ENCODE measurements at places on chromosomes 5 and 9. TPM values are rescaled to one million over a fixed set of nuclear protein-coding genes. Genes with fewer than 3 reads are reported as not detected.

The ADGRV1 gene
- total RNA-seq = not detected

The DDX4 gene
- total RNA-seq = 0.50 TPM

GRCh38 chr5:132334812-132335211 is 34.7 kb upstream of the SLC22A5 start:
- H3K4me3 ChIP-seq = no peak overlapping the region
- DNase-seq = no peak
- H3K4me1 ChIP-seq = peaks cover 6% of the 10 kb centered on the region
- no peaks in the 10 kb centered on the region for H3K36me3 ChIP-seq

DNA sequence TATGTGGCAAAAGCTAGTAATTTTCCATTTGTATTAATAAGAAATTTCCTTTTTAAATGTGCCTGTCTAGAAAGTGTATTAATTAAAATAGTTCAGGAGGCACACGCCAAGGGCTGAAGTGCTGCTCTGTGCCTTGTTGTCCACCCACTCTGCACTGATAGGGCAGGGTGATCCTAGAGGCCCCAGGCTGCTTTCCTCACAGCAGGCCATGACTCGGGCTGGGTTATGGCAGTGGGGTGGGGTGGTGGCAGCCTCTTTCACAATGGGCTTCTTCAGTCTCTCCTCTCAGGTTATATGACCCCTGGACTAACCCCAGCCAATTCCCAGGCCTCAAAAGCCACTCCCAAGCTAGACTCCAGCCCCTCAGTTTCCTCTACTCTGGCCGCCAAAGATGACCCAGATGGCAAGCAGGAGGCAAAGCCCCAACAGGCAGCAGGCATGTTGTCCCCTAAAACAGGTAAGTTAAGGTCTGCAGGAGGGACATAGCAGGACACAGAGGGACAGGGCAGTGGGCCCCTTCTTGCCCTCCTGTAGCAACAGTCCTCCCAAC is 19.5 kb downstream of the CD74 start:
- H3K27me3 ChIP-seq = no peaks in the 10 kb centered on the region
- no peak overlapping the region for H3K4me3 ChIP-seq
- peak overlapping the region; percentile 72 for H3K27ac ChIP-seq
- H3K36me3 ChIP-seq = peaks cover 41% of the 10 kb centered on the region

DNA sequence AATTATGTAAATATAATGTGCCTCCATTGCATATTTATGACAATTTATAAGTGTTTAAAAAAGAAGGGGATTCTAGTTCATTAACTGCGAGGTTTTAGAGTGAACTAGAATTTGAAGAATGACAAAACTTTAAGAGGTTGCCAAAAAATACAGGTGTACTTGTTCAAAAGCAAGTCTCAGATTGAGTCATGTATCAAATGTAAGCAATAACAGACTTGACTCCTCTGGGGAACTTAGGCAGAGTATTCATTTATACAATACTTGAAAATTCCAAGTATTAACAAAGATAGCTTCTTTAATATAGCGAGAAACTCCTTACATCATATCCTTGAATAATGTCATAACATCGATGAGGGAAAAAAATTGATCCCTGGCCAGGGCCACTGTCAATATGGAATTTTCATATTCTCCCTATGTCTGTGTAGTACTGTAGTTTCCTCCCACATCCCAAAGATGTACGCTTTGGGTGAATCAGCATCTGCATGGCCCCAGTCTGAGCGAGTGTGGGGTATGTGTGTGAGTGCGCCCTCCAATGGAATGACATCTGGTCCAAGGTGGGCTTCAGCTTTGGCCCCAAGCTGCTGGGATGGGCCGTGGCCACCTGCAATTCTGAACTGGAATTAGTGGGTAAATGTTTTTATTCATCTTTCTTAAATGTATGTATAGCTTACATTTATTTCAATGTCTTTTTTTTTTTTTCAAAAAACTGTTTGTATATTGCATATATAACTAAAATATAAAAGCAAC is 70.1 kb downstream of the RIC1 start:
- H3K4me1 ChIP-seq = no peaks in the 10 kb centered on the region
- peaks cover 35% of the 10 kb centered on the region for H3K36me3 ChIP-seq
- H3K27me3 ChIP-seq = no peaks in the 10 kb centered on the region
- no peak overlapping the region for H3K27ac ChIP-seq
- no peak for DNase-seq

DNA sequence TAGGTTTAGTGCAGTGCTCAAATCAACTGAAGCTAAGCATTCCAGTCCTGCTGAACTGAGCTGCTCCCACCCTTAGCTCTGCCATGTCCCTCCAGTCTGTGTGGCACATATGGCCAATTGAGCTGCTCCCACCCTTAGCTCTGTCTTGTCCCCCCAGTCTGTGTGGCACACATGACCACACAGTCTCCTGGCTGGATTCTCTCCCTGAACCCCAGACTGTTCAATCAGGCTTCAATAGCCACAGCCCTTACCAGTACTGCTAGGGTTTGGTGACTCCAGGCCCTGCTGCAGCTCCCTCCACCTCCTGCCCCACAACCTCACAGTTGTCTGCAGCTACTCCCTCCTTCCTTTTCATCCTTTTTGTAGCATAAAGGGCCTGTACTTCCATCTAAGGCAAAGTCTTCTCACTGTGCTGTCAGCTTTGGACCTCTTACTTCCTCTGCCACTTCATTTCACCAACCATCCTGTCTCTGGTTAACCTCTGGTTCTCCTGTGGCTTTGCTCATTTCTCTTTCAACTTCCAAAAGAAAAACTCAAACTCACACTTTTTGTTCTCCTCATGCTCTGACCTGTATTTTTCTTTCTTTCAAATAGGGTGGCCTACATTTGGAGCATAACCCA is 50.8 kb downstream of the ADAMTS12 start:
- H3K36me3 ChIP-seq = no peaks in the 10 kb centered on the region
- peak overlapping the region; percentile 75 for H3K27ac ChIP-seq
- H3K27me3 ChIP-seq = peaks cover 22% of the 10 kb centered on the region
- DNase-seq = peak; percentile 48
- peaks cover 26% of the 10 kb centered on the region for H3K4me1 ChIP-seq
- peak overlapping the region; percentile 3 for H3K4me3 ChIP-seq

DNA sequence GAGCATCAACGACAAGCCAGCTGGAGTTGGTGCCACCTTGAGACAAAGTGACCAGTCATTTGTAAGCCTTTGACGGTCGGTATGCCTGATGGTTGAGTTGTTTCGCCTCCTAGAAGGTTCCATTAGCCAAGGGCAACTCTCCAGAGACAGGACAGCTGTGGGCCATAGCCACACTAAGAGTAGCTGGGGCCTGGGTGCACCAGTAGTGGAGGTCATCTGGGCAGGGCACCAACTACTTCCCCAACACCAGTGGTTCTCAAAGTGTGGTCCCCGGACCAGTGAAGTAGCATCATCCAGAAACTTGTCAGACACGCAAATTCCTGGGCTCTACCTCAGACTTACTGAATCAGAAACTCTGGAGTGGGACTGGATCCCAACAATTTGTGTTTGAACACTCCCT is 217.5 kb upstream of the TAS2R1 start:
- no peak for DNase-seq
- H3K4me3 ChIP-seq = no peak overlapping the region
- H3K27me3 ChIP-seq = no peaks in the 10 kb centered on the region

DNA sequence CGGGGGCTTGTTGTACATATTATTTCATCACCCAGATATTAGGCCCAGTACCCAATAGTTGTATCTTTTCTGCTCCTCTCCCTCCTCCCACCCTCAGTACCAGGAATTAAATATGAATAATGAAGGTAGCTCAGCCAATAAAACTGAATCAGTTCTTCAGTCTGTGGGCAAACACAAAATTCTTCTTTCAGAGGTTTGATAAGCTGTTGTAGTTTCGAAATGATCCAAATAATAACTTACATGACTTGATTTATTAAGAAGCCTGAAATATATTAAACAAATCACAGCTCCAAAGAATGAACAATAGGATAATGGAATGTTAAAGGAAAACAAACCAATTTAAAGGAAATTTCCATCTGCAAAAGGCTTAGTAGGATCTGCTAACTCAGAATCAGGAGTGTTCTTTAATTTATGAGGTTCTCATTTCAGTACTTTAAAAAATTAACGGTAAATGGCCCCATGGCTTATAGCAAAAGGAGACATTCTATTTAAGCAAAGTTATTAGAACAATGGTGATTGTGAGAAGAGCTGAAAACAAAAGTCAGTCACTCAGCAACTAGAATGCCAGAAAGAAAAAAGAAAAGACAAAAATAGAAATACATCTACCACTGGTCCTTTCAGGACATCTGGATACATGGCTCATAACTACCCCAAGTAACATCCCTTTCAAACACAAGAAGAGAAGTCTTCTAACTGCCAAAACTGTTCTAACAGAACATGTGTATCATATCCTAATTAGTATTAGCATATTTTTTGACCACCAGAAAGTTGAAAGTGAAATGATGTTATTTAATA is 62.4 kb downstream of the NR3C1 start:
- no peak overlapping the region for H3K27ac ChIP-seq
- no peak for DNase-seq
- H3K27me3 ChIP-seq = no peaks in the 10 kb centered on the region
- peaks cover 26% of the 10 kb centered on the region for H3K36me3 ChIP-seq
- H3K4me1 ChIP-seq = peaks cover 21% of the 10 kb centered on the region

- no peak overlapping the region for H3K27ac ChIP-seq
- H3K4me1 ChIP-seq = no peaks in the 10 kb centered on the region
- H3K36me3 ChIP-seq = no peaks in the 10 kb centered on the region
- H3K27me3 ChIP-seq = no peaks in the 10 kb centered on the region
- no peak for DNase-seq
- H3K4me3 ChIP-seq = no peak overlapping the region
These were observed 589.2 kb downstream of the SEMA5A start for GRCh38 chr5:8956659-8957058.

GRCh38 chr5:142785206-142785605 is 15.0 kb downstream of the ARHGAP26 start:
- H3K27me3 ChIP-seq = no peaks in the 10 kb centered on the region
- peaks cover 2% of the 10 kb centered on the region for H3K36me3 ChIP-seq

- H3K4me1 ChIP-seq = peaks cover 8% of the 10 kb centered on the region
- no peaks in the 10 kb centered on the region for H3K36me3 ChIP-seq
- peaks cover 18% of the 10 kb centered on the region for H3K27me3 ChIP-seq
- H3K4me3 ChIP-seq = no peak overlapping the region
These were observed 112.6 kb upstream of the MTAP start for GRCh38 chr9:21689854-21690253.

- H3K36me3 ChIP-seq = no peaks in the 10 kb centered on the region
- H3K4me3 ChIP-seq = no peak overlapping the region
- no peak overlapping the region for H3K27ac ChIP-seq
- DNase-seq = no peak
- H3K4me1 ChIP-seq = no peaks in the 10 kb centered on the region
- no peaks in the 10 kb centered on the region for H3K27me3 ChIP-seq
These were observed 86.3 kb upstream of the PHYKPL start for GRCh38 chr5:178318893-178319292.

GRCh38 chr5:149679876-149680809 is 50.0 kb upstream of the PPARGC1B start:
- no peak overlapping the region for H3K4me3 ChIP-seq
- no peak overlapping the region for H3K27ac ChIP-seq
- no peaks in the 10 kb centered on the region for H3K36me3 ChIP-seq
- DNase-seq = no peak
- no peaks in the 10 kb centered on the region for H3K4me1 ChIP-seq

Data from activated CD4-positive, alpha-beta T cell treated with anti-CD3 and anti-CD28 coated beads, Interleukin-2, amount 10 ng/mL, durations not matched to agents 7 days and 5 days (primary cell).